ENCODE measurements at places on chromosomes 16 and 17.

- DNase-seq = no peak
Measured at GRCh38 chr16:17412791-17413190, 58.0 kb downstream of the XYLT1 start.

DNA sequence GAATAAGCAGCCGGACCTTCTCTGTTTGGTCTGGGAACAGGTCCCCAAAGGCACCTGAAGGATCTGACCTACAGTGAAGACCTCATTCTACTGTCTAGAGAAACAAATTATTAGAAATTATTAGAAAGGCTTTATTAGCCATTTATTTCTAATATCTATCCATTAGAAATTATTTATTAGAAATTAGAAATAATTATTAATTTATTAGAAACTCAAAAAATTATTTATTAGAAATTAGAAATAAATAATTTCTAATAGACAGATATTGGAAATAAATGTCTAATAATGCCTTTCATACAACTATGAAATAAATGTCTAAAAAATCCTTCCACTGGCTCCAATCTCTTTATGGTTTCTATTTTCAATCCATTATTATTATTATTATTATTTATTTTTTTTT is 285.7 kb upstream of the ERCC4 start:
- DNase-seq = no peak

DNA sequence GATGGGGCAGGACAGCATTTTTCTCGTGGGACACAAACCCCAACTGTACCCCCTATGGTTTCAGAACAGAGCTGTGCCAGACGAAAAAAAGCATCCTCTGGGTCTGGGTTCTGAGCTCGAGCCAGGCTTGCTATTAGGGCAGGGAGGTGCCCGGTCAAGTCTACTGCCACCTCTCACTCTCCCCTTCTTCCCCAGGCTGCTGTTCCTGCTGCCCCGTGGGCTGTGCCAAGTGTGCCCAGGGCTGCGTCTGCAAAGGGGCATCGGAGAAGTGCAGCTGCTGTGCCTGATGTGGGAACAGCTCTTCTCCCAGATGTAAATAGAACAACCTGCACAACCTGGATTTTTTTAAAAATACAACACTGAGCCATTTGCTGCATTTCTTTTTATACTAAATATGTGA is 1.1 kb downstream of the MT1E start:
- DNase-seq = no peak

DNA sequence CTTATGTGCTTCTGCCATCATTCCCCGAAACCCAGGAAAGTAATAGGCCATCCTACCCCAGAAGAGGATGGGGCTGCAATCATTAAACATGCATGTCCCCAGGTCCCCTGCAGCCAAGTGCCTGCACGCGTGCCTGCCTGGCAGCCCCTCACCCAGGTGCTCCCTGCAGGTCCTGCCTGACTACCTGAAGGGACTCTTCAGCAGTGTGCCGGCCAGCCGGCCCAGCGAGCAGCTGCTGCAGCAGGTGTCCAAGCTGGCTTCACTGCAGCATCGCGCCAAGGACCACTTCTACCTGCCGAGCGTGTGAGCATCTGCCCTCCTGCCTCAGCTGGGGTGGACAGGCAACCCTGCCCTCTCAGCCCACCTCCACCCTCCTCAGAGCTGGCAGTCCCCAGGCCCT is 16.2 kb upstream of the ALKBH5 start:
- no peak for DNase-seq

DNA sequence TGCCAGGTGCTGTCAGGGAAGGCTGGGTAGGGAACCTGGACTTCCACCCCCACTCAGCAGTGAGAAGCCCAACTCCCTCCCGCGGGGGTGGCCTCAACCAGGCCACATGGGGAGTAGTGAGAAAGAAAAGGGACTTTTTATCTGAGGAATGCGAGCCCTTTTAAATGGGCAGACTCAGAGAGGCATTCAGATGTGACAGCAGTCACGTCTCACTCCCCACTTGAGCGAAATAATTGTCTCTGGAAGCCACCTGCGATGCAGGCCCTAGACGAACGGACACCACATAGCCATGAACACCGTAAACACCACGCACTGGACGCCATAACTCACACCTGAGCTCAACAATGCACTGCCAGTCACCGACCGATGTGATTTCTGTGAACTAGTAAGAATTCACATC is 11.9 kb upstream of the CD300E start:
- no peak for DNase-seq

- DNase-seq = no peak
Measured at GRCh38 chr16:22189473-22190080, 16.5 kb upstream of the EEF2K start.

GRCh38 chr16:11104168-11105037 is 151.6 kb downstream of the SOCS1 start:
- DNase-seq = no peak

DNA sequence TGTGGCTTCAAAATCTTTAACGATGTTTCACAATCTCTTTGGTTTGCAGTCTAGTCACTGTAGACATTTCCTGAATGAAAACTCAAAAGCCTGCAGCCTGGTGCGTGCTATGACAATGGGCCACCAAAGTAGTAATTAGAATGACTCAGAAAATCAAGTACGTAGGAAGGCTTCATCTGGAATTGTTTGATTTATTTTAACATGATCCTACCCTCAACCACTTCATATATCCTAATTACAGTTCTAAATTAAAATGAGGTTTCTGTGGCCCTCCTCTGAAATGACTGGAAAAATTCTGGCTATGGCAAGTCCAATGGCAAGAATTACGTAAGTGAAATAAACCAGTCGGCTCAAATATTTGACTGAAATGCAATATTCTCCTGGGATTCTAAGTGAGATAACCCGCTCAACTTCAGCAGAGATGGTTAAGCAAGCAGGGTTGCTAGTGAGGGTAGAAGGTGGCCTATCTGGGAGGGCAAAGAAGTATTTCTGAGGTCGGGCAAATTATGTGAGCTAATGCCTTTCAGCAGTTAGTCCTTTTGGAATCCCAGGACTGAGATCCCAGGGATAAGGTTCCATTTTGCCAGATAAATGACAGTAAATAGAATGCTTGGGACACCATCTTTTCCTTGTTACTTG is 145.6 kb upstream of the MYOCD start:
- no peak for DNase-seq
